Left lobe of liver (tissue), 2 donors: ENCODE measurements at places on chromosomes 11 and 22.
A peak's percentile ranks its signal among the peaks of the same experiment; 100 is the strongest.

DNA sequence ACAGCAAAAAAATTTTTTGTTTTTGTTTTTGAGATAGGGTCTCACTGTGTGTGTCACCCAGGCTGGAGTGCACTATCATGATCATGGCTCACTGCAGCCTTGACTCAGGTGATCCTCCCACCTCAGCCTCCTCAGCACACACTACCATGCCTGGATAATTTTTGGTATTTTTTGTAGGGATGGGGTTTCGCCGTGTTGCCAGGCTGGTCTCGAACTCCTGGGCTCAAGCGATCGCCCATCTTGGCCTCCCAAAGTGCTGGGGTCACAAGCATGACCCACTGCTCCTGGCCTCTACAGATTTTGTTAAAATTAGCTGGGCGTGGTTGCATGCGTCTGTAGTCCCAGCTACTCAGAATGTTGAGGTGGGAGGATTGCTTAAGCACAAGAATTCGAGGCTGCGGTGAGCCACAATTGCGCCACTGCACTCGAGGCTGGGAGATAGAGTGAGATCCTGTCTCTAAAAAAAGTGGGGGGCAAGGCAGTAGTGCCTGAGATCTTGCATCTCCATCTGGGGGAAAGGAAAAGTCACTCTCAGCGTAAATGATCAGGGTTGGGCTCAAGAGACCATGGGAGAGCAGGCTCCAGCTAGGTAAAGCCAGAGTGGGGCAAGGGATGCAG lies 10.6 kb upstream of the DGKZ start:
- DNase-seq, result no peak

DNA sequence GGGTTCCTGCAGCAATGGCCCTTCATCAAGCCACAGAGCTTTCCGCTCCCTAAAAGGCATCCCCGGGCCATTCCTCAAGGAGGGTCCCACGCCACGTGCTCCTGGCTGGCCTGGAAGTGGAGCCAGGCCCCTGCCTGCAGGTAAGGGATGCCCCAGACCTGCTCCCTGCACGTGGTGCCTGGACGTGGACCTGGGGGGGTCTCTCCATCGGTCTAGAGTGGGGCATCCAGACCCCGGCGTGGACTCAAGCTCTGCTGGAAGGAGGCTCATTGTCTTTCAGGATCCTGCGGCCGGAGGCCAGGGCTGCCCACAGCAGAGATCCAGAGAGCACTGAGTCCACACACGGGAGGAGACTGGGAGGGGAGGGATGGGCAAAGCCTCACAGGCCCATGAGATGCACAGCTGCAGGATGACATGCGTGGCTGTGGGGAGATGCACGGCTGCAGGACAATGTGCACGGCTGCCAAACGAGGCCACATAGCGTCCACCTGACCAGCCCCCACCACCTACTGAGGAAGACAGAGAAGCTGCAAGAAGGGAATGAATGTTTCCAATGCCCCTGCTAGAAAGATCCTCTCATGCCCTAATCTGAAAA lies 236.7 kb downstream of the BRD1 start:
- no peak for DNase-seq

DNA sequence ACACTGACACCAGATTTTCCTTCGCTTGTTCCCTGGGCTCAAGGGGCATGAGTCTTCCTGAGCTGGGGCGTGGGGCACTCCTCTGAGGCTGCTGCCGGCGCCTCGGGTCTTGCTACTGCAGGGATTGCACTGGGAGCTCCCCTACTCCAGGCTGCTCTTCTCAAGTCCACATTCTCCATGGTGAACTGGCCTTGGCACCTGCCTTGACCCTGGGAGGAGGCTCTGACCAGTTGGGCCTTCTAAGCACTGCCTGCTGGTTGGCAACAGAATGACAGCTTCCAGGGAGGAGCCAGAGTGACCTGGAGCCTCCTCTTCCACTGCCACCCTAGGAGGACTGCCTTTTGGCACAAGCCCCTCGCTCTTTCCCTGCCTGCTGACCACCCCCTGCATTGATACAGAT lies 9.5 kb downstream of the FREY1 start:
- no peak for DNase-seq

DNA sequence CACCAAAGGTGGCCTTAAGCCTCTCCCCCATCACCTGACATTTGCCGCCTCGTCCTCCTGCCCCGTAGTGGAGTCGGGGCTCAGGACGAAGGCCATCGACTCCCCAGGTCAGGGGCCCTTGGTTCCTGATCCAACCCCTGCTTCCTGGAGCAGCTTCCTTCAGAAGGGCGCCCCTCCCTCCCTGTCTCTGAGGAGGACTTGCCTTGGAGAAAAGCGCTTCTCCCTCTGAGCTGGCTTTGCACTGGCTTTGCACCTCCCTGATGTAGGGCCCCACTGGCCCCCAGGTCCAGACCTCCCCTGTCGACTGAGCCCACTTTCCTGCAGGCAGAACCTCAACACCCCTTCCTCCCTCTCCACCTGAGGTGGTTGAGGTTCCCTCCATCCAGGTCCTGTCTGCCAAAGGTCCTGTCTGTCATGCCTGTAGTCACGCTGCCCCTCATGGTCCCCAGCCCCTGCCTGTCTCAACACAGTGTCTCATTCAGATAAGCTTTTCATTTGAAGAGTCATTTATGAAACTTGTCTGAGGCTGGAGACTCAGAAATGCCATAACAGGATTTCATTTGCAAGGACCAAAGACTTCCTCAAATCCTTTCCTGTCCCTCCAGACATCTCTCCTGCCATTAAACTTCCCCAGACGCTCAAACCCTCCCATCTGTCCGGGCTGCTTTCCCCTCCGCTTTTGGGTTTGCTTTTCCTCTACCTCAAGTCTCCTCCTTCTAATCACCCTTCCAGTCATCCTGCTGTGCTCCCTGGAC lies 78.4 kb downstream of the MYO7A start:
- DNase-seq, result no peak

DNA sequence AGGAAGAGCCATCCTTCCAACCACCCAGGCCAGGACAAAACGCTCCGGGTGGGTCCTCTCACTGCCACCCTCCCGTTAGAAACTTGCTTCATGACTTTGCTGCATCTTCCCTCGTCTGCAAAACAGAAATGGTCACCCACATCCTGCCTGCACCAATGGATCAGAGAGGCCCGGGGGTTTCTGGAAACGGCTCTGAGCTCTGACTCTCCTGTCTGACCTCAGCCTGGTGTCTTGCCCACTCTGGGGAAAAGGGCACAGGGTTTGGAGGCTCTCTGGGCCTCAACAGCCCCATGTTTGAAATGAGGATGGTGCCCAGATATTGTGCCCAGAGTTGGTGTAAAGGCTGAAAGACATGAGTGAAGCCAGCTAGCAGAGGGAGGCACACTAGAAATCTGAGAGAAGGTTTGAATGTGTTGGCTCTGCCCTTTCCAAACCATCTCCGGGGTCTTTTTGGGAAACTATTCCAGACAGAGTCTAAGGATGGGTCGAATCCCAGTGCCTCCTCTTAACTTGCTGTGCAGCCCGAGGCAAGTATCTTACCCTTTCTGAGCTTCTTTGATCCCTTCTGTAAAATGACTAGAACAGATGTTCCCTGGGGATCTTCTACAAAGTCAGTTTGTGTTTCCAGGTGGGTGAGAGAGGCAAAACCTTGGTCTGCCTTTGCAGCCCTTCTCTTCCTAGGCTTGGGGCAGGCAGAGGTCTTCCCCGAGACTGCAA lies 2.1 kb downstream of the CRYBB3 start:
- no peak for DNase-seq

- DNase-seq, result no peak
Measured at GRCh38 chr11:115300660-115301428, 203.4 kb downstream of the CADM1 start.

GRCh38 chr11:108142304-108142703 lies 20.9 kb downstream of the ACAT1 start:
- DNase-seq, result no peak

DNA sequence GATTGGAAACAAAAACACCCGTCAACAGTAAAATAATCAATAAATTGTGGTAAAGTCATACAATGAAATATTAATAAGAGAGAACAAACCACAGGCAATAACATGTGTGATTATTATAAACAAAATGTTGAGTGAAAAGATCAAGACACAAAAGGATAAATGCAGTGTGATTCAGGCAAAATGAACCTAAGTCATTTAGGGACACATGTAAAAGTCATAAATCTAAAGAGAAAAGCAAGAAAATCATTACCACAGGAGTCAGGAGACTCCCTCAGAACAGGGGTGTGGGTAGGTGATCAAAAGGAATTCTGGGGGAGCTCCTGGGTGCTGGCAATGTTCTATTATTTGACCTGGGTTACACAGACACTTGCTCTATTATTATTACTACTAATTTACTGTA lies 47.9 kb upstream of the PPP2R1B start:
- DNase-seq, result no peak

DNA sequence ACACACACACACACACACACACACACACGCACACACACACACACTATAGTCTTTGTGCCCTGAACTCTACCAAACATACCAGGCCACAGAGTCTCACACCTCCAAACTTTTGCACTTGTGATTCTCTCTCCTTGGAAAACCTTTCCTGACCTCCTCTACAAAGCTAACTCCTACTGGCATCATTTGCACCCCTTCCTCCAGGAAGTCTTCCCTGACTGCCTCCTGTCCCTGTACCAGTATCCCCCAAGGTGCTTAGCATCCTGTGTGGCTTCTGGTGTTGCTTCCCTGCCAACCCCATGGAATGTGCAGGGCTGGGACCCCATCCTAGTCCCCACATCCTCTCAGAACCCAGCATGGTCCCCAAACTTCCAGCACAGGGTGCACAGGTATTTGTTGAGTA lies 8.9 kb downstream of the TPST2 start:
- DNase-seq, result no peak

GRCh38 chr11:27281740-27282590 lies 81.0 kb downstream of the CCDC34 start:
- peak; percentile 69 for DNase-seq

- no peak for DNase-seq
Measured at GRCh38 chr11:119421941-119422808, 797 bp downstream of the THY1 start.
